Glomerular endothelial cell (primary cell): ENCODE measurements at places on chromosomes 11 and 22.

GRCh38 chr11:77121096-77121640 lies 6.9 kb upstream of the MYO7A start:
- no peak for DNase-seq

GRCh38 chr22:40665312-40665711 lies 14.0 kb upstream of the MCHR1 start:
- no peak for DNase-seq

DNA sequence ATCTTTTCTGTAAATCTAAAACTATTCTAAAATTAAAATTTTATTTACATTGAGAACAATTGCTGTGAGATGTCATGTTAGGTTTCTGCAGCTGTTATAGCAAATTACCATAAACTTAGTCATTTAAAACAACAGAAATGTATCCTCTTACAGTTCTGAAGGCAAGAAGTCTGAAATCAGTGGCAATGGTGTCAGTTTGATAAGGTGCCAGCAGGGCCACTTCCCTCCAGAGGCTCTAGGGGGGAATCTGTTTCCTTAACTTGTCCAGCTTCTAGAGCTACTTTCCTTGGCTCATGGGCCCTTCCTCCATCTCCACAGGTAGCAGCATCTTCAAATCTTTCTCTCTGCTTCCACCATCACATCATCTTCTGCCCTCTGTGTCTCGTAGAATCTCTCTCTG lies 23.0 kb downstream of the MOGAT2 start:
- DNase-seq, result no peak

DNA sequence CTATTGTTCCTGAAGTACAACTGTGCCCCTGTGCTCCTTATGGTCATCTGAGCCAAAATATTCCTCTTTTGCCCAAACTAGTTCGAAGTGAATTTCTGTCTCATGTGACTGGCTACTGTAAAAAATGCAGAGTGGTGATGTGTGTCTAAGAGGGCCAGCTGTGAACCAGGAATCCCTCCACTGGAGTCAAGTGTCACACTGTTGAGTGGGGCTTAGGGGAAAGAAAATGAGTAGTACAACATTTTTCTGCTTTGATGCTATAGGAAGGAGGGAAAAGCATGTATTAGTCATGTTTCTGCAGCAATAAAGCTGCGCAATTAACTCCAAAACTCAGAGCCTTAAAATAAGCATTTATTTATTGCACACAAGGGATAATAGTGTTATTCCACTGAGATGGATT lies 39.8 kb upstream of the HMGXB4 start:
- DNase-seq, result no peak

DNA sequence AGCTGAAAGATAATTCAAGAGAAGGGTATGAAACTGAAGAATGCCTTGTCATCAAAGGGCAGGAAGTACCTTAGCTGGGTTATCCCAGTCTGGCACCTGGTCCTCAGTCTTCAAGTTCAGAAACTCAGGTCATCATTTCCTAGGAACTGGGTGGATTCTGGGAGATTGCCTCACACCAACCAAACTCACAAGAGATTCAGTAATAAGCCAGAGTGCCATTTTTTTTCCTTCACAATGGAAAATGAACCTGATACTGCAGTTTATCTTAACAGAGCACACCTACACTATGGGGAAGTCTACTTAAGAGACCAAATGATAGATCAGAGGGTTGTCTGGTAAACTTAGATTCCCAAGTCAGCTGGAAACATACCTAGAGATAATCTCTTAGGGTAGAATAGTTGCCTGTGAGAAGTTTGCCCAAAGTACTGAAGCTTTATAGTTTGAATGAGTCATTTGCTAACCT lies 3.8 kb upstream of the BUD13 start:
- no peak for DNase-seq

DNA sequence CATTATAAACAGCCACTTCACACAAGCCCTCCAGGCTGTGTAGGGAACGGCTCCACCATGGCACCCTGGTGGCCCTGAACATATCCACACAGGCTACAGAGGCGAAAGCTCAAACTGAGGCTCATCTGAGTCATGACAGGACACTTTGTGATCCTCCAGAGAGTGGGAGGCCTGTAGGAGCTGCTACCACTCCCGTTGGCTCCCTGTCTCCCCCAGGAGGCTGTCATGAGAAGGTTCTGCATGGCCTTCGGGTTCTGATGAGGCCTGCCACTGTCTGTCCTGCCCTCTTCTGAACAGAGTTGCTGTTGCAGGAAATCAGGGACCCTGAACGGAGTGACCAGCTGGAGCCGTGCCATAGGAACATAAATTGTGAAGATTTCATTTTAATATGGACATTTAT lies 23.8 kb upstream of the ALDH3B2 start:
- DNase-seq, result no peak

DNA sequence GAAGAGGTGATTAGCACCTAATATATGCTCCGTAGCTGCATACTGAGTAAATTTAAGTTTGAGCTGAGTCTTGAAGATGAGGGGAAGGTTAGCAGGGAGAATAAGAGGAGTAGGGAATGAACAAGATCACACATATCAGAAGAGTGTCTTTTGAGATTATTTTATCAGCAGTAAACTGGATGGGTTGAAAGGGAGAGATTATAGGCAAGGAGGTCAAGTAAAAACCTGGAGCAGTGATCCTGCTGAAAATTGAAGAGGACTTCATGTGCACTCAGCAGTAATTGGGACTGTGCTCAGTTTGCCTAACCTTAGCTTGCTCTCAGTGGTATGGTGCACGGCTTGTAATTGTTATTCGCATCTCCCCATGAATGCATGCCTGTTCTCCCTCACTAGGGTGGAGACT lies 79.5 kb upstream of the PICALM start:
- no peak for DNase-seq

DNA sequence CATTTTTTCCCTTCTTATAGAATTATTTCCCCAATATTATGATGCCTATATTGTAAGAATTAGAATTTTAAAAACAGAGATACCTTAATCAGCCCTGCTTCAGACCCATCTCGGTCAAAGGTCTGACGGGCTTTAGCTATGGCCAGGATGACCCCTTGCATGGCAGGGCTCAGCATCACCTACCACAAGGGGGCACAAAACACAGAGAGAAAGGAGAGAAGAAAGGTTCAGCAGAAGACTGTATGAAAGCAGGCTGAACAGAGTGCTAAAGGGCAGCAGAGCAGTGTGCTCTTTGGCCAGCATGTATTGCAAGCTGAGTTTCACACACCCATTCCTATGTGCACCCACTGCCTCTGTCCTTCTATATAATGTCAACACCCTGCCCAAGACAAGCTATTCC lies 26.8 kb downstream of the CLDN25 start:
- no peak for DNase-seq

DNA sequence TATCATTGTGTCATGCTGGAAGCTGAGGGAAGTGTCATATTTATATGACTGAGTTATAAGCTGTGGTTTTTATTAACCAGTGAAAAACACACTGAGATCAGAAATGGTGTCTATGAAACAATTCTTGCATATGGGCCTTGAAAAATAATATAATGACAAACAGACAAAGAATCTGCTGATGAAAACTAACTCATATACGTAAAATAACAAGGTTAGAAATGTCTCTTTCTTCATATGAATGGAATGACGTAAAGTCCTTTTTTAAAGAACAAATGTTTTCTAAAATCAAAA lies 48.8 kb upstream of the PHF21B start:
- DNase-seq, result no peak

DNA sequence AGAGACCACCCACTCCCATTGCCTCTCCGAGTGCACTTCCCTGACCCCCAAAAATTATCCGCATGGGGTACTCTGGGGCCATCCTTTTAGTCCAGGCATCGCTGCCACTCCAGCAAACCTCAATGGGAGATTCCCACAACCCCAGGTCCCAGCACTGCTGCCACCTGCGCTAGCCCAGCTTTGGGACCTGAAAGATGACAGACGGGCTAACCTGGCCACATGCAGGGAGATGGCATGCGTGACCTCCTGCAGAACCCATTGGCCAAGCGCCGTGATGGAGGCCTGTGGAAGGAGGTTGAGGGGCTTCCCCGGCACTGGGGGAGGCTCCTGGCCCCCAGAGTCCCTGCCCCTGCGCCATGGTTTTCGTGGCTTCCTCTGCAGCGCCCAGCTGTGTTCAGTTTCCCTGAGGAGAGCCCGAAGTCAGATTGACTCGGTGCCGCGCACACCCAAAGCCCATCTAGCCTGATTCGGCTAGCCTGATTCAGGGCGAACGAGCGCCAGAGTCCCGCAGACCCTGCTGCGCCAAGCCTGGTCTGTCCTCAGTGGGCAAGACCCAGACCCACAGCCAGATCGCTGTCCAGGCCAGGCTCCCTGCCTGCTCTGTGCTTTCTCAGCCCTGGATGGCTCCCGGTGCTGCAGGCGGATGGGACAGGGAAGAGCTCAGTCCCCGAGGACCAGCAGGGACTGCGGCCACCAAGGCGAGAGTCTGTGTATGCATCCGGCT lies 751 bp upstream of the WNT7B start:
- no peak for DNase-seq

GRCh38 chr22:20571531-20572007 lies 64.2 kb downstream of the MED15 start:
- no peak for DNase-seq

GRCh38 chr11:15180212-15180792 lies 65.6 kb downstream of the INSC start:
- no peak for DNase-seq

DNA sequence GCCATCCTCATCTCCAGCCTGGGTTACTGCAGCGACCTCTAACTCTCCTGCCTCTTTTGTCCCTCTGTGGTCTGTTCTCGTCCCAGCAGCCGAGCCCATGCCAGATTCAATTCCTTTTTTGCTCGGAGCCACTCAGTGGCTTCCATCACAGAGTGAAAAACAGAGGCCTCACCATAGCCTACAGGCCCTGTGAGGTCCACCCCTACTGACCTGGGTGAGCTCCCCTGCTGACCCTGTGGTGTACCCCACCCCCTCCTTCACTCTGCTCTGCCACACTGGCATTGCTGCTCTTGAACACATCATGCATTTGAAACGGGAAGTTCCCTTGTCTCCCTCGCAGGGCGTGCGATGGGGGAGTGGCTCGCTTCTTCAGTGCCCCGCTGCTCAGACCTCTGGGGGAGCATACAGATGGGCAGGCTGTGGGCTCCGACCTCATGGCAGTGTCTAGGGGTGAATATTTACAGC lies 2.1 kb downstream of the AIP start:
- no peak for DNase-seq

DNA sequence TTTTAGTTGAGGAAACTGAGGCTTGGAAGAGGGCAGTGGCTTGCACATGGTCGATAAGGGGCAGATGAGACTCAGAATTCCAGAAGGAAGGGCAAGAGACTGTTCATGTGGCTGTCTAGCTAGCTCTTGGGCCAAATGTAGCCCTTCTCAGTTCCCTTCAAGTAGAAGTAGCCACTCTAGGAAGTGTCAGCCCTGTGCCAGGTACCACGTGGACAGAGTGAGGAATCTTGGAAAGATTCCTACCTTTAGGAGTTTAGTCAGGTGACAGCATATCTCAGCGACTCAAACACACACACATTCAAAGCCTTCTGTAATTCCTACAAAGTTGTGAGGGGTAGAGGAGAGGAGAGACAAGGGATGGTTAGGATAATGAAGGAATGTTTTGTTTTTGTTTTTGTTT lies 18.3 kb downstream of the PIK3IP1 start:
- no peak for DNase-seq

- no peak for DNase-seq
These were observed 23.2 kb downstream of the DNHD1 start for GRCh38 chr11:6520265-6520664.

- no peak for DNase-seq
These were observed 898 bp downstream of the ZNF215 start for GRCh38 chr11:6927030-6927617.

DNA sequence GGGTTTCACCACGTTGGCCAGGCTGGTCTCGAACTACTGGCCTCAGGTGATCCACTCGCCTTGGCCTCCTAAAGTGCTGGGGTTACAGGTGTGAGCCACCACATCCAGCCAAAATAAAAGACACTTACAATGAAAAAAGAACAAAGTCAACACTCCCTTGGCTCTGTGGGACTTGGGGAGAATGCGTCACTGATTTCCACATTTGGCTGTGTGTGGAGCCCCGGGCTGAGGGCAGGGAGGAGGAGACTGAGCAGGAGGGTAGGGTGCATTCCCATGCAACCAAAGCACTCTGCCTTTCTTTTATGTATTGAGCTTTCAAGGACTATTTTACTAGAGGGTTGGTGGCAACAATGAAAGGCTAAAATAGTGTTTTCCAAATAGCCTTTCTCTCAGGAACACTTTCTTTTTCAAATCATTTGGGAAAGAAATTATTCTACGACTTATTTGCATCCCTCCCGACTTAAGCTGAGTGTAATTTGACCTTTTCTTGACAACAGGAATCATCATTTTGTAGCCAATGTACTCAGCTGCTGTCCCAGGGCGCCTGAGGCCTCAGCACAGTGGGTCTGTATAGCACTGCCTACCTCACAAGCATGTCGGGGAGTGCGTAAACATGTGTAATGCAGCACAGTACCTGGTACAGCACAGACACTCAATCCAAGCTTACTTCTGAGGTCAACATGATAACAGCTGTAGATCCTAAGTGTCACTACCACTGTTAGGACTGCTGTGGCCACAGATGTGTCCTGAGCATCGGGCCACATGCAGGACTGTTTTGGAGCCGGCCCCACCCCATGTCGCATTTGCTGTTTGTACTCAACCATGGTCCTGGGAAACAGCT lies 10.1 kb upstream of the SERPIND1 start:
- DNase-seq, result no peak

DNA sequence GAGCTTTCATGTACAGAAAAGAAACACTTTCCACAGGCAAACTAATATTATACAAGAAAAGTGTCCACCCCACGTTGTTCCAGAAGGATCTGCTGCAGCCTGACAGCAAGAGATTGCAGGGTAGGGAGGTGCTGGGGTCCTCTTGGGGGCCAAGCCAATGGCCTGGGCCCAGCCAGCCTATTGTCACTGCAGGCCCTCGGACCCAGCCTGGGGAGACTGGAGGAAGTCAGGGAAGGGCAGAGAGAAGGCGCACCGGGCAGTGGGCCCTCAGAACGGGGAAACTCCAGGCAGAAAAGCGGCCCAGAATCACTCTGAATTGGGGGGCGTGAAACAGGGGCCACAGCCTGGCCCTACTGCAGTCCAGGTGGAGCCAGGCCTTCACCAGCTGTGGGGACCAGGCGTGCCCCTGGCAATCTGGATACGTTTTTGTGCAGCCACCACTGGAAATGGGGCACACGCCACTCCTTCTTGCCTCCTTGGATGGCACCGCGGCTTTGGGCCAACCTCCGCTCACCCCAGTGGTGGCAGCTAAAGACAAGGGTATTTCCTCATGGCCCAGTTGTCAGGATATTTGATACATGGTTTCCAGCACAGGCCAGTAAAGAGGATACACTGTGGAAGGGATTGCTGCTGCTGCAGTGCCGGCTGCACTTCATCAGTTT lies 3.9 kb upstream of the NAP1L4 start:
- DNase-seq, result no peak

- DNase-seq, result no peak
These were observed 63.0 kb downstream of the PTPRJ start for GRCh38 chr11:48043111-48043990.

DNA sequence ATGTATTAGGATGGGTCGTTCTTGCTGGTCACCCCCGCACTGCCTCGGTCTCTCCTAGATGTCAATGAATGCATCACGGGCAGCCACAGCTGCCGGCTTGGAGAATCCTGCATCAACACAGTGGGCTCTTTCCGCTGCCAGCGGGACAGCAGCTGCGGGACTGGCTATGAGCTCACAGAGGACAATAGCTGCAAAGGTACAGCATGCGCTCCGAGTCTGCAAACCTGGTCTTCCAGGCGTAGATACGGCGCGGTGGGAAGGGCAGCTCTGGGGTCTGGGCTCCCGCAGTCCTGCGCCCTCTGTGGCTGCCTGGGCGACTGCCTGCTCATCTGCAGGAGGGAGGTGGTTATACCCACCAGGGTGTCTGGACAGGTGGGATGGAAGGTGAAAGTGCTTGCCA lies 31.0 kb downstream of the FBLN1 start:
- no peak for DNase-seq
